Midbrain (tissue), 1 donor: ENCODE measurements at places on chromosomes 2 and 18.

- DNase-seq = no peak
Observed at GRCh38 chr2:157895531-157895930, 19.4 kb upstream of the ACVR1 start.

DNA sequence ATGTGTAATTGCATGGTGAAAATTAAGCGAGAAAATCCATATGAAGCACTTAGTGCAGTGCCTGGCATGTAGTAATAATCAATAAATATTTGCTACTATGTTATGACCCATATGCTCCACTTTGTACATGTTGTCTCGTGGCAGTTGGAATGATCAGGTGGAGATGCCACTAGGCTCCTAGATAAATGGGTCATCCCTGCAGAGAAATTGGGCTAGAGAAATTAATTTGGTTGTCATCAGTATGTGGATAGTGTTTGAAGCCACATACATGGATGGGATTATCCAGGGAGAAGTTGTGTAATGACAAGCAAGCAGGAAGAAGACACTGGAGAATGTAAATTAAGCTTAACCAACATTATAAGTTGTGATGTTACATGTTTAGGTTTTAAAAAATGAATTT, 33.0 kb downstream of the ACYP2 start:
- no peak for DNase-seq

DNA sequence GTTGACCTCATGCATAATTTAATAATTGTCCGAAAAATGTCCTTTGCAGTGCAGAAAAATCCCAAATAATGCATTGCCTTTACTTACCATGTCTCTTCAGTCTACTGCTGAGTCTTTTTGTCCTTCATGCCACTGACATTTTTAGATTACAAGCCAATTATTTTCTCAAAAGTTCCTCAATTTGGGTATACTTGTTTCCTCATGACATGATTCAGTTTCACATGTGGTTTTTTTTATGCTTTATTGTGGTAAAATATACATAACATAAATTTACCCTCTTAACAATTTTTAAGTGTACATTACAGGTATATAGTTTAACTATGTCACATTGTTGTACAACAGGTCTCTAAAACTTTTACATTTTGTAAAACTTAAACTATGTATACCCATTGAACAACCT, 81.0 kb downstream of the EPC2 start:
- DNase-seq = no peak

- DNase-seq = no peak
Observed at GRCh38 chr2:128315122-128315828, 3.4 kb downstream of the HS6ST1 start.

DNA sequence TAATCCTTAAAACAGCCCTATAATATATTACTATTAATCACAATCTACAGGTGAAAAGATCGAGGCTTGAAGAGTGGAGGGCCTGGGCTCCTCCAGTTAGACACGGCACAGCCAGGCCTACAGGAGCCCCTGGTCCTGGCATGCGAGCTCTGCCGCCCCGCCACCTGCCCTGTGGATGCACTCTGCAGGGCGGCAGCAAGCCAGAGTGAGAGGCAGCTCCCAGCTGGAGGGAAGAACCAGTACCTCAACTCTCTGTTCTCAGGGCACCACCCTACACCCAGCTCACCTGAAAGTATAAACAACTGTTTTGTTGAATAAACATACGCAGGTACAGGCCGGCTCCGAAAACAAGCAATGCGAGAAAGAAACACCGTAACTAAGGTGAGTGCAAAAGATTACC, 34.6 kb downstream of the EIPR1 start:
- DNase-seq = no peak

GRCh38 chr2:33672896-33673295, 73.8 kb upstream of the FAM98A start:
- DNase-seq = no peak

DNA sequence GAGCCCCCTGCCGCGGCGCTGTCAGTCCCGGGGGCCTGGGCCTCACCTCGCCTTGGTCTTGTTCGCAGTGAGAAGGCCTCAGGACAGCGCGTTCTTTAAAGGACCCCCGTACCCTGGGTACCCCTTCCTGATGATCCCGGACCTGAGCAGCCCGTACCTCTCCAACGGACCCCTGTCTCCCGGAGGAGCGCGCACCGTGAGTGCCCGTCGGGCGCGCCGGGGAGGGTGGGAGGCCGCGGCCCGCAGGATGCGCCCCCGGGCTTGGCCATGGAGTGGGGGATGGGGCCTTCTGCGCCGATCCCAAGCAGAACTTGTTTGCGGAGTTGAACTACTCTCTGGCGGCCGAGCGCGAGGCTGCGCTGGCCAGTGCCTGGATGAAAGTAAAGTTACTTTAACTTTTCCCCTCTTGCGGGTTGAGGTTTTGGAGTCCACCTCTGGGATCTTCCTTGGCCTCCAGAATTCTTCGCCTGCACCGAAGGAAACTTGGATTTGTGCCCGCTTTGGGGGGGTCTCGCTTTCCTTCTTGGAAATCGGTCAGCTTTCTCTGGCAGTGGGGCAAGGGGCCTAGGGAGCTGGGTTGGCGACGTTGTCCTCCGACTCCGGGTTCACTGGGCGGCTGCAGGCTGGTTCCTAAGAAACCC, 1.2 kb downstream of the TCF7L1 start:
- no peak for DNase-seq

- DNase-seq = no peak
Observed at GRCh38 chr2:26563686-26564085, 77.5 kb downstream of the CIB4 start.

GRCh38 chr2:34123996-34124785, 525.1 kb upstream of the FAM98A start:
- DNase-seq = no peak

GRCh38 chr2:188132385-188132784, 159.3 kb upstream of the GULP1 start:
- DNase-seq = peak; percentile 49

DNA sequence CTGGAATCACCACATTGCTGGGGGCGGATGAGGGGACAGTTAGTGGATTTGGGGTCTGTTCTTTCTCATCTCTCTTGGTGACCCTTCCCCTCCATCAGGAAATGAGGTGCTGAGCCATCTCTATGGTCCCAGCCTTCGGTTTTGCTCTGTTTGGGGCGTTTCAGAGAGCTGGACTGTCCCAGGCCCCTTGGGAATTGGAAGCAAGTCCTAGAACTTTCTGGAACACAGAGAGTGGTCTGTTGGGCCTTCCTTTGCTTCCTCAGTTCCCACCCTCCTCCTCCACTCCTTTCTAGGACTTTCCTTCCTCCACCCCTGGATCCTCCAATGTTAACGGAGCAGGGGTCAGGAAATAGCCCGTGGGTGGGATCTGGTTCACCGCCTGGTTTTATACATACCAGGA, 17.0 kb downstream of the RRM2 start:
- no peak for DNase-seq

DNA sequence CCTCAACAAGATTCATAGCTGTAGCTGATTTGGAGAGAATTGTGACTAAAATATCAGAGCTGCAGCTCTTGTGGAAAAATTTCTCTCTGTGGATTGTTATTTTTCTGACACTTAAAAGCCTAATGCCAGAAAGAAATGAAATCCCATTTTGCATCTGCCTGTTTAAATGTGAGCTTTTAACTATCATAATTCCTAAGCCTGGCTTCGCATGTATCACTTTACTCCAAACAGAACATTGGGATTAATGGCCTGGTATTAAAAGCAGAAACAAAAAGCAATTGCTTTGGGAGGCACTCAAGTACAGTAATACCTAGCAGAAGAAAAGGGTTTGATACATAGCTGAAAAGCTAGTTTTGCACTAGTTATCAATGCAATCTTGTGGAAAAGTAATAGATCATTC, 164.2 kb upstream of the FSHR start:
- DNase-seq = no peak
